PC-9 (cell line): ENCODE measurements at places on chromosomes 11 and 22. TPM values are rescaled to one million over a fixed set of nuclear protein-coding genes. Genes with fewer than 3 reads are reported as not detected.

DNA sequence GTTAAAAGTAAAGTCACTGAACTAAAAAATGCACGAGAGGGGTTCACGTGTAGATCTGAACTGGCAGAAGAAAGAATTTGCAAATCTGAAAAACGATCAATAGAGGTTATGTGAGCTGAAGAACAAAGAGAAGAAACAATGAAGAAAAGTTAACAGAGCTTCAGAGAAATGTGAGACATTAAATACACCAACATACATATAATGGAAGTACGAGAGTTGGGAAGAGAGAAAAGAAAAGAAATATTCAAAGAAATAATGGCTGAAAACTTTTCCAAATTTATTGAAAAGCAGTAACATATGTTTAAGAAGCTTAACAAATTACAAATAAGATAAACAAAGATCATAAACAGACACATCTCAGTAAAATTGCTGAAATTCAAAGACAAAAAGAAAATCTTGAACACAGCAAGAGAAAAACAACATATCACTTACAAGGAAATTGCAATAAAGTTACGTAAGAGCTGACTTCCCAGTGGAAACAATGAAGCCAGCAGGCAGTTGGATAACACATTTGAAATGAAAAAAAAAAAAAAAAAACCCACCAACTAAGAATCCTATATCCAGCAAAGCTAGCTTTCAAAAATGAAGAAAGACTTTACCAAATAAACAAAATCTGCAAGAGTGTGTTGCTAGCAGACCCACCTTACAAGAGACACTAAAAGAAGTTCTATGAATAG lies 56.8 kb downstream of the EMSY start:
- no peak for DNase-seq

DNA sequence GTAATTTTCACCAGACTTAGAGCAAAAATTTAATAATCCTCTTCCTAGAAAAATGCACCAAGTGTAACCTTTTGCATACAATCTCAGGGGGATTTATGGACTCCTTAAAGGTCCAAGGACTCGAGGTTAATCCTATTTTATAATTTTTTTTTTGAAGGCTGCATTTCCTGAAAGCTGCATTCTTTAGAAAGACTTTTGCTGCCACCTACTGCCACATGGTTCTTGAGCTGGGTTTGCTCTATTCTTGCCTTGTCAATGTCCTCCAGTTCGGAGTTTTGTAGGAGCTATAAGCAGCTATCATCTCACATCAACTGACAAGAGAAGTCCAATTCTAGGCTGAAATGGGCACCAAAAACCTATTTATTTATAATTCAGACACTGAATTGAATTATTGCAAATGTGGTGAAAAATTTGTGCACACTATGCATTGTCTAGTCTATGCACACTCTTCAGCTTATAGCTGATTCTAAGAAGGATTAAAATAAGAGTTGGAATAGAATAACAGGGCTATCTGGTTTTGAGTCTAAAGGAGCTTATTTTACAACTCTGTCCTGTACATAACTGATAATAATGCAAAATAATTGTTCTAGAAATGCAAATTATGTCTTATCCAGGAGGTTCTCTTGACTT lies 31.3 kb downstream of the TRAF6 start:
- DNase-seq: peak; percentile 47

- DNase-seq: no peak
These were observed 40.4 kb upstream of the ETS1 start for GRCh38 chr11:128627666-128628324.

GRCh38 chr22:36569999-36570398 lies 41.0 kb upstream of the EIF3D start:
- DNase-seq: no peak

- no peak for DNase-seq
These were observed 369.3 kb downstream of the CADM1 start for GRCh38 chr11:115134926-115135325.

DNA sequence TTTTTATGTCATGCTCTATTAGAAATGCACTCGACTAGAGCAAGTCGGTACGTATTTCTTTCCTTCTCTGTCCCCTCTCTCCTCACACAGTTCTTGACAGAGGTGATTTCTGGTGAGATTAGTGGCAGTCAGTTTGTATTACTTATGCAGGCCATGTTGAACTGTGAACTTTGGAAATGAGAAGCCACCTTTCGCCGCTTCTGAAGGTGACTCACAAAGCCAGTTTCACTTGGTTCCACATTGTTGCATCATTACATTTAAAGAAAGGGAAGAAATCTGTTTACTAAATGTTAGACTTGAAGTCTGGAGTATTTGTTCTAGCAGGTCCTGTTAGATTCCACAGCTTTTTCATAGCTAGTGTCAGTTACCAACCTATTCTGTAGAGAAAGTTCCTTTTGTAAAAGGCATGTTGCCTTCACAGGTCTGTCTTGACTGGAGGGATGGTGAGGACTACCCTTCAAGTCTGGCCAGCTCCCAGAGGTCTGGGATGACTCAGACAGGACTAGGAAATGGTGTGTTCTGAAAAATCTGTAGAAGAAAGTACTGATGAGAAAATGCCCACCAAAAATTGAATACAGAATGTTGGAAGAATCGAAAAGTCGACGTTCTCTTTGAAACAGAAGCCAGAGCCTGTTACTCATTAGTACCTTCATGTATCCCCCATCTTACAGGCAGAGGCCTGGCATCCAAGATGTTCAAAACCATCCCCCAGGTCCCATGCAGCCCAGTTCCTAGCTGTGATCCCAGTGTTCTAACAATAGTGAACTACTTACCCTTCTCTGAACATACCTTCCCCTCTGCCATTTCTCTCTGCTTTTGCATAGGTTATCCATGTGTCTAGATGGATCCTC lies 181.4 kb downstream of the DBX1 start:
- DNase-seq: peak; percentile 61

The AKIP1 gene
- 16.7 and 17.7 TPM in 2 replicates for total RNA-seq

The MUC6 gene
- 0.07 TPM in 1 of 2 replicates, not detected in the other for total RNA-seq

The HBB gene
- not detected in 2 replicates for total RNA-seq

- DNase-seq: no peak
These were observed 710 bp downstream of the TUB start for GRCh38 chr11:8081591-8082250.

DNA sequence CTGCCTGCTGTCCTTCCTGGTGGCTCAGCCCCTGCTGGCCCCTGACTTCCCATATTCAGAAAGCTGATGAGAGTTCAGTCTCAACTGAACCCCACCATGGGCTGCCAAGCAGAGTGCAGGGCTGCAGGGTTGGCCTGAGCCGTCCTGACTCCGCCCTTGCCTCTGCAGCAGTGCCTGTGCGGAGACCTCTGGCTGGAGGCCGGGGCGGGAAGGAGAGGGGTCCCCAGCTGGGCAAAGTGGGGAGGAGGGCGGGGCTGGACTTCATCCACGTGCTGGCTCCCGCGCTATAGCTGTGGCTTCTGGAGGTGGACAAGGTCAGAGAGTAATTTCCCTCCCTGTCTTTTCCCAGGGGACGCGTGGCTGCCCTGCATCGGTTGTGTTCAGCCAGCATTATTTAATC lies 13.6 kb downstream of the GLB1L3 start:
- DNase-seq: no peak

DNA sequence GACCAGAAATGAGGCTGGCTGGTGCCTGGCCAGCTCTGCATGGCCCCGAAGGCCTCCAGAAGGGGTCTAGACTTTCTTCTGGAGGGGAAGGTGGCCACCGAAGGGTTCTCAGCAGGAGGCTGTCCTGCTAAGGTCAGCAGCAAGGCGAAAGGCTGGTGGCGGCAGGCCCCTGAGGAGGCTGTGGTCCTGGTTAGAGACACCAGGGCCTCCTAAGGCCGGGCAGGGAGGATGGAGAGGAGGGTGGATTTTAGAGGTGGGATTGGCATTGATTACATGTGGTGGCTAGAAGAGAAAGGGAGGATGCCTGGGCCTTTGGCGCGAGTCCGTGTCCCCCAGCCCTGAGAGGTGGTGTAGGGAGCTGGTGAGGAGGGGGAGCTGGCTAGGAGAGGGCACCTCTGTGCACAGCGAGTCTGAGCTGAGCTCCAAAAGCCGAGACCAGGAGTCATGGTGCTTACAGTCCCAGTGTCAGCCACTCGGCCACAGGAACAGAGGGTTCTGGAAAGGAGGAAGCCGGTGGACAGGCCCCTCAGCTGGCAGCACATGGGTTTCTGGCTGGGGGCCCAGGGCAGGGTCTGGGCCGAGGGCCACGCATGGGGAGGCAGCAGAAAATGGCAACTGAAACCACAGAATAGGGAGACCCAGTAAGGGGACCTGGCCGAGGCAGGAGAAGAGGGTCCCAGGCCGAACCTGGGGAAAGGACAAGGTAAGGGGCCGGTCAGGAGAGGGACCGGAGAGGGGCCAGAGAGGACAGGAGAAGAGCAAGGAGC lies 2.5 kb downstream of the FERMT3 start:
- DNase-seq: no peak

The CLP1 gene
- 23.4 and 24.2 TPM in 2 replicates for total RNA-seq

The BIK gene
- 10.6 and 14.5 TPM in 2 replicates for total RNA-seq

DNA sequence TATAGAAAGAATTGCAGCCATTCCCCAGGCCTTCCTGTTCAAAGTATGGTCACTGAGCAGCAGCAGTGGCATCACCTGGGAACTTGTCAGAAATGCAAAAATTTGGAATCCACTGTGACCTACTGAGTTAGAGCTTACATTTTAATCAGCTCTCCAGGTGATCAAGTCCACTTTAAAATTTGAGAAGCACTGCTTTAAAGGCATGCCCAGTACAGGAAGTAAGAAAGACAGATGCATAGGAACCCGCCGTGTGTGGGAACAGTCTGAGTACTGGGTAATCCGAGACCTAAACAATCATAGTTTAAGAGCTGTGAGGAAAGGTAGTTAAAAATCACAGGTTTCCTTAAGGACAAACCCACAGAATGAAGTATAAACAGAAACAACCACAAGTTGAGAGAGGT lies 462.4 kb downstream of the RAB38 start:
- no peak for DNase-seq

- no peak for DNase-seq
These were observed 15.4 kb downstream of the DERL3 start for GRCh38 chr22:23823331-23823791.

- DNase-seq: peak; percentile 27
These were observed 68.5 kb upstream of the PITPNB start for GRCh38 chr22:27987557-27987956.

The RGL4 gene
- total RNA-seq: not detected in 2 replicates
